ENCODE measurements at places on chromosomes 11 and 22.

DNA sequence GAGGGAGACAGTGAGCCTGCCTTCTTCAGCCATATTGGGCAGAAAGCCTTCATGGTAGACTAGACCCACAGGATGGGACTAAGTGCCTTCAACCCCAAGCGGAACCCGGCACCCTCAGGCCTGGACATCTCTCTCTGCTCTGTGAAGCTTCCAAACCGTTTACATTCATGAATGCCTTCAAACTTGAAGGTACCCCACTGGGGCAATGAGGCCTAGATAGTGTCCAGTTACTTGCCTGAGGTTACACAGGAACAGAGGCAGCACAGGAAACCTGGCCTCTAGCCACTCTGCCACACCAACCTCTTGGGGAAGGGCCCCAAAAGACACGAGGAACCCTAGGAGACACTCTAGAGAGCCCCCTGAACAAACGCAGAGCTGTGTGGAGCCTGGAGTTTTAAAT is 14.5 kb upstream of the CYP2R1 start:
- no peak for DNase-seq

- DNase-seq, result no peak
Observed at GRCh38 chr11:18956630-18957029, 17.4 kb upstream of the MRGPRX1 start.

- DNase-seq, result no peak
Observed at GRCh38 chr11:110830344-110830743, 118.1 kb upstream of the ARHGAP20 start.

DNA sequence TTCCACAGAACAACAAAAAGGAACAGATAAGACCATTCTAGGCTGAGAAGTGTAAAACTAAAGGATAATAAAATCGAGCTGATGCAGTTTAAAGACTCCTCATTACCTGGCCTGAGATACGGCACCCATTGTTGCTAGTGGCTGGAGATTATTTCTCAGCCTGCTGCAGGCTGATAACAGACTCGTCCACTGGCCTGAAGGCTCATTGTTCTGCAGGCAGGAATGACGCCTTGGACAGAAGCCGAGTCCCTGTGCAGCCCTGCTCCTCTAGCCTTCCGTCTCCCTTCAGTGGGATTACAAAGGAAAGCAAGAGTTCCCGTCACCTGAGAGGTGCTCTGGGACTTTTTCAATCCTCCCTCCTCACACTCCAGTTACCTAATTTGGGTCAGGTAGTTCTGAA is 1065.3 kb downstream of the OPCML start:
- no peak for DNase-seq

DNA sequence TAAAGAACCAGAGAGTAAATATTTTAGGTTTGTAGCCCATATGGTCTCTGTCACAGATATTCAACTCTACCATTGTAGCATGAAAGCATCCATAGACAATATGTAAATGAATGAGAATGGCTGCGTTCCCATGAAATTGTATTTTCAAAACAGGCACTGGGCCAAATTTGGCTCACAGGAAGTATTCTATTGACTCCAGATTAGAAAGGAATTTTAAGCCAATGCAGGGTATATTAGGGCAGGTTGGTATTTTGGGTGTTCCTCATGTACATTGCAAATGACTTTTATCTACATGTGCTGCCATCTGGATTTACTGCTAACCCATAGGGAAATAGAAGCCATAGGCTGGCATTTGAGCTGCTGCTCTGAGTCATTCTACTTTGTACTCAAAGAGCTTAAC is 35.1 kb upstream of the PDGFD start:
- no peak for DNase-seq

- DNase-seq, result peak; percentile 18
Observed at GRCh38 chr11:22491555-22492225, 133.9 kb downstream of the FANCF start.

DNA sequence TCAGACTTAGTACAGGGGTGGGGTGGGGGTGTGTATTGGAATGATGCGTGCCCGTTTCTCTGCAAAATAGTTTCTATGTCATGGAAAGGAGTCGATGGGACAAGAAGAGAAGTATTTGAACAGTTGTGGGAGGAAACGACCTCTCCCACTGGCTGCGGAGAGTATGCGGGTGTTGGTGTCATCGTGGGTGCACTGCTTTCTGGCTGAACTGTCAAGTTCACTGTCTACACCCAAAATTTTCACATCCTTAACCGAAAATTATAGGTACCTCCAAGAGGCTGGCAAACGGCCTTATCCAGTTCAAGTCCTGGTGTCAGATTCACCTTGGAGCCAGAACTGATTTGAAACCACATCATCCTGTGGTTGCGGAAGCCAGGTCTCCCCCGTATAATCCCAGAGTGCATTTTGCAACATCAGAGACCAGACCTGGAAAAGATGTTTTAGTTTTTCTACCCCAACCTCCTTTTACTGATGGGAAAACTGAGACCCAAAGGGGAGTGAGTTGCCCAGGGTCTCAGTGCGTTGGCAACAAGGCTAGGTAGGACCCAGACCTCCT is 497 bp upstream of the SSRP1 start:
- DNase-seq, result no peak

DNA sequence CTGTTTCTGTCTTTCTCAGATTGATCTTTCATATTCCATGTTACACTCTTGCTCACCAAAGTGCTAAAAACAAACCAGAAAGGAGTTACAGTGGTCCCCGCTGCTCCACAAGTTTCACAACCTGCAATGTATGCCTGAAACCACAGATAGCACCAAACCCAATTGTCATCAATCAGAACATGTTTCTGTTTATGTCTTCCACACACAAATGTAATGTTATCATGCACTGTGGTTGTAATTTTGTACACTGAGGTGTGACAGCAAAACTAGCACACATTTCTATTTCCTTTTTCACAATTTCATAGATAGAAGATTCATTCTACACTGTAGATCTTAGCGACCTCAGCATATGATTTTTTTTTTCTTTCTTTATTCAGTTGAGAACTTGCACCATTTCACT is 1045.9 kb upstream of the RAG2 start:
- DNase-seq, result no peak

GRCh38 chr11:22890227-22890626 is 30.0 kb upstream of the CCDC179 start:
- DNase-seq, result no peak

DNA sequence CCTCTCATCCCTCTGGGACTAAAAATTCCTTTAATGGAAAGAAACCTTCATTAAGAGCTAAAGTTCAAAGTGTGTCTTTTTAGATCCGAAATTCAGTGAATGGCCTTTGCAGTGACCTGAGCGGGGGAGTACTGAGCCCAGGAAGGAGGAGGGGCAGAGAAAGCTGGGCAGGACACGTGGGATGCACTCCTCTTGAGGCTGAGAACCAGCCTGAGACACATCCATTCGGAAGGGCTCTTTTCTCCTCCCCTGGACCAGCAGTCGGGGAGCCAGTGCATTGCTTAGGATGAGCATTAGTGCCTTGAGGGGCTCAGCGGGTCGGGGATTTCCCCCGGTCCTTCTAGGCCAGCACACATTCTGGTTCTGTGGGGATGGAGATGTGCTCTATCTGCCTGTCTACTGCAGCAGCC is 258.9 kb upstream of the B3GAT1 start:
- DNase-seq, result no peak

- DNase-seq, result no peak
Observed at GRCh38 chr11:90803831-90804230, 581.0 kb upstream of the CHORDC1 start.

GRCh38 chr11:72174302-72175070 is 17.5 kb upstream of the FOLR1 start:
- DNase-seq, result no peak

- DNase-seq, result no peak
Observed at GRCh38 chr11:31822927-31823643, 12.0 kb upstream of the PAX6 start.

DNA sequence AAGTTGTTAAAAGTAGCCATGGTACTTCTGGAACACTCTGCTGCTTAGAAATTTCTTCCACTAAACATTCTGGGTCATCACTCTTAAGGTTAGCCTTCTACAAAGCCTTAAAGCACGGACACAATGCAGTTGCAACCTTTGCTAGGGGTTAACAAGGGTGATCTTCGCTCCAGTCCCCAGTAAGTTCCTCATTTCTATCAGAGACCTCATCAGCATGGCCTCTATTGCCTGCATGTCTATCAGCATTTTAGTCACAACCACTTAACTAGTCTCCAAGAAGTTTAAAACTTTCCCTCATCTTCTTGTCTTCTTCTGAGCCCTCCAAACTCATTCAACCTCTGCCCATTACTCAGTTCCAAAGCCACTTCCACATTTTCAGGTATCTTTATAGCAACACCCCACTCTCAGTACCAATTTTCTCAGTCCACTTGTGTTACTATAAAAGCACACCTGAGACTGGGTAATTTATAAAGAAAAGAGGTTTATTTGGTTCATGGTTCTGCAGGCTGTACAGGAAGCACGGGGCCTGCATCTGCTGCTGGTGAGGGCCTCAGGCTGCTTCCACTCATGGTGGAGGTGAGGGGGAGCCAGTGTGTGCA is 48.7 kb upstream of the TH start:
- no peak for DNase-seq

- no peak for DNase-seq
Observed at GRCh38 chr22:20117633-20118299, 740 bp upstream of the TRMT2A start.

DNA sequence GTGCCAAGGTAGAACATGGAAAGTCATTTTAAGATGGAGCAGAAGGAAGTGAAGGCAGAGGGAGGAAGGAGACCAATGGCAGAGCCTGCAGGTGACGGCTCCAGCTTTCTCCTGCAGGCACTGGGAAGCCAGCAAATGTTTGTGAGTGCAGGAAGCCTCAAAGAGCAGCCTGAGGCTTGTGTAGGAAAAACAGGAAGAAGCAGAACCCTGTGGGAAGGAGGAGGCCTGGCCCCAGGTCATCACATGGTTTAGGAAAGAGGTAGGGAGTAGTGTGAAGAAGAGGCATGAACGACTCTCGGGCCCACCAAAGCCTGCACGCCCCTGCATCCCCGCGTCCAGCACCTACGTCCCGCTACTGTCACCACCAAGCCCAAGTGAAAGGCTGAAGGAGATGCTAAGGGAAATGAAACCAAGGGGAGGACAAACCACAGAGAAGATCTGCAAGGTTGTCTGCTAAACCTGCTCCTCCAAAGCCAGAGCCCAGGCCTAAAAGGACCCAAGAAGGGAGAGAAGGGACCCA is 151.5 kb downstream of the CHST1 start:
- DNase-seq, result no peak

- no peak for DNase-seq
Observed at GRCh38 chr11:33897761-33898375, 6.0 kb upstream of the LMO2 start.

DNA sequence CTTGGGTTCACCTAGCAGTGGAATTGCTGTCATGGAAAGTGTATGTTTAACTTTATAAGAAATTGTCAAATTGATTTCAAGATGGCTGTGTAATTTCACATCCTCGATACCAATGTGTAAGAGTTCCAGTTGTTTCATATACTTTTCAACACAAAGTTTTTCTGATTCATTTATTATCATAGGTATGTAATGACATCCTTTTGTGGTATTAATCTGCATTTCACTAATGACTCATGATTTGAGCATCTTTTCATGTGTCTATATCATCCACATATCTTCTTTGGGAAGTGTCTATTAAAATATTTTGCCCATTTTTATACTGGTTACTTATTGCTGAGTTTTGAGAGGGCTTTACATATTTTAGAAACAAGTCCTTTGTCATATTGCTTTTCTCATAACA is 17.0 kb upstream of the GLYATL1B start:
- DNase-seq, result no peak

DNA sequence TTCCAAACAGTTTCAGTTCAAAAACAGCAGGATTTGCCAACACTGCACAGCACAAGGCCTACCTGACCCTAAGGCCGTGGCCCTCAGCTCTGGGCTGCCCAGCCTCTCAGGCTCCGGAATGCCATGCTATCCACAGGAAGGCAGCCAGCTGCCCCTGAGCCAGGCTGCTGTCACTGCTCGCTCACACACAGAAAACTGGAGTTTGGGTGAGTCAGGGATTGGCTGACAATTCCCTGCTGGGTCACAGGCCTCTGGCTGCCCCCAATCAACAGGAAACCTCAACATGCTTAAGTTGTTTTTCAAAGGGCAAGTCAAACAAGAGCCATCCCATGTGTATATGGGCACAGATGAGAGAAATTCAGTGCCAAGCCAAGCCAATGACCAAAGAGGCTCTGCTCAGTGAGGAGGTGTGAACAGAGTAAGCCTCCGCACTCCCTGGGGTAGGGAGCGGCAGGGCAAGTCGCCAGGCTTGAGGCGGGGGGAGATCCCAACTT is 50.2 kb downstream of the RPL27A start:
- no peak for DNase-seq

DNA sequence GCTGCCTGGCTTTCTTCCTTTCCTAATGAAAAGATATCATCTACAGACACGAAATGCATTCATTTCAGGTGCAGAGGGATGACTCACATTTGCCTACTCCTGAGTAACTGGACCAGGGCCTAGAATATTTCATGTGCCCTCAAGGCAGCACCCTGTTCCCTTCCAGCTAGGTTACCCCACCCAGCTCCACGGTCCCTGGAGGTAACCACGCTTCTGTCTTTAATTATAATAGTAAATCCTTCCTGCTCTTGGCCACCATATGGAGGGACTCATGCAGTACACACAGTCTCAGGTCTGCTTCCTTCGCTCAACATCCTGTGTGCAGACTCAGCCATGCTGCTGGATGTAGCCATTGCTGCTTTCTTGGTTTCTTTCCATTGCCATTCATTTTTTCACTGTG is 22.3 kb downstream of the DHCR7 start:
- DNase-seq, result no peak

DNA sequence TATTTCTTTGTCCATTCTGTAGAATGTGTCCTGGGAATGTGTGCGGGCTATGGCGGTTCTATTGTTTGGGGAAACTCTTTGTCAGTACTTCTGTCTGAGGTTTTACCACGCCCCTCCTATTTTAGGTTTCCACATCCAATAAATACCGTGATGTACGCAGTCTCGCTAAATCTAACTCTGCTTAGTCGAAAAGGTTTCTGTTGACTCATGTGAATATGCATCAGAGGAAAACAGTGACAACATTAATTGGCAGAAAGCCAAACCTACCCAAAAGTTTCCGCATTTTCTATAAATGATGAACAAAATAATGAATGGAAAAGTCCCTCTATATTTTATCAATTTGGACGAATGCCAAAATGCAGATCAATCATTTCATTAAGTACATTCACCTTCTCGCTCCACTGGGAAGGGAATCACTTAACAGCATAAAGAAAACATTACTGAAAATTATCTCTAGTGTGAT is 143.4 kb downstream of the MAML2 start:
- DNase-seq, result no peak

GRCh38 chr11:114185436-114185835 is 110.8 kb upstream of the NNMT start:
- DNase-seq, result no peak

DNA sequence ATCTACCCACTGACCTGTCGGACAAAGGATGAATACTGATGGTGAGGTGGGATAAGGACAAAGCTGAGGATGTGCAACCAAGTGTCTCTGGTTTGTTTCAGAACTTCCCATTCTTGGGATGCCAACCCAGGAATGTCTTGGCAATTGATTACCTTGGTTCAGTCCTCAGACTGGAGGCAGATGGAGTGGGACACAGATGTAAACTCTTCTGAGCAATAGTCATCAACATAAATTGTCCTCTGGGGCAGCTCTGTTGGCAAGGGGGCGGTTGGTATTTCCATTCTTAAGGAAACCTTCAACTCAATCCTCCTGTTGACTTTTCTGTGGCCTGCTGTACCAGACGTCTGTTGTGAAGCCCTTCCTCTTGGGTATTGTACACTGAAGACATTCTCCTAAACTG is 6.8 kb downstream of the ABTB2 start:
- no peak for DNase-seq
